ENCODE measurements at places on chromosomes 12 and 14. TPM values are rescaled to one million over a fixed set of nuclear protein-coding genes. Genes with fewer than 3 reads are reported as not detected.

Gene CISTR
- not detected for polyA plus RNA-seq

Gene RD3L
- not detected for polyA plus RNA-seq

Gene MSI1
- polyA plus RNA-seq, result not detected

Gene DBX2
- not detected for polyA plus RNA-seq

Gene ATXN2
- polyA plus RNA-seq, result 28.2 TPM

Gene MYH7
- not detected for polyA plus RNA-seq

Gene LTBP2
- 0.52 TPM for polyA plus RNA-seq

Gene CARMIL3
- polyA plus RNA-seq, result 7.2 TPM

Gene CFAP73
- 0.13 TPM for polyA plus RNA-seq

Gene OR4Q2
- not detected for polyA plus RNA-seq

Gene GXYLT1
- 2.0 TPM for polyA plus RNA-seq

Gene ADCY4
- polyA plus RNA-seq, result 3.4 TPM
